MV-4-11 (cell line): ENCODE measurements at places on chromosomes 11 and 22.

- DNase-seq, result no peak
Observed at GRCh38 chr11:126357055-126357962, 1.8 kb downstream of the ST3GAL4 start.

DNA sequence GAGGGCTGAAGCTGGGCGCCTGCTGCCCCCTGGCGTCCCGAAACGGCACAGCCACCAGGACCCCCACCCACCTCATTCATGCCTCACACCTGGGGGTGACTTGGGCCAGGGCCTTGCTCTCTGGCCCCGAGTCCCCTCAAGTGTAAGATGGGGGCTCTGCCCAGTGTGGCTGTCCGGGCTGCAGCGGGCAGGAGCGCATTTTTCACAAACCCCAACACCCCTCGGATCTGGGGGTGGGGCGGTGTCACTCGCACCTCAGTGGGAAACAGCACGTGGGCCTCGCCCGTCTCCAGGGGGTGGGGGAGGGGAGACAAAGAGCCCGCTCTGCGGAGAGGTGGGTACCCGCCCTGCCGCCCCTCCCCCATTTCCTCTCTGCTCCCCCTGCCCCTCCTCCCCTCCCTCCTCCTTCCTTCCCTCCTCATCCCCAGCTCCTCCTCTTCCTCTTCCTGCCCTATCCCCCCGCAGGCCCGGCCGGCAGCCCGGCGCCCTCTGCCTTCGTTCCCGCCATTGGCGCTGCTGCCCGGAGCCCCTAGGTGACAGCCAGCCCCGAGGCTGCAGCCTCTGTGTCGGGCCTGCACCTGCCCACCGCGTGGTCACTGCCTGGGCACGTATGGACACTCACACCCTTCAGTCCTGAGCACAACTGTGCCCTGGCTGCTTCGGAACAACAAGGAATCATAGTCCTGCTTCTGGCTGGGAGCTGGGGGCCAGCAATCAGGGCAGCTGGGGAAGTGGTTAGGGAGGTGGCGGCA, 6.8 kb upstream of the CDKN1C start:
- peak; percentile 61 for DNase-seq

DNA sequence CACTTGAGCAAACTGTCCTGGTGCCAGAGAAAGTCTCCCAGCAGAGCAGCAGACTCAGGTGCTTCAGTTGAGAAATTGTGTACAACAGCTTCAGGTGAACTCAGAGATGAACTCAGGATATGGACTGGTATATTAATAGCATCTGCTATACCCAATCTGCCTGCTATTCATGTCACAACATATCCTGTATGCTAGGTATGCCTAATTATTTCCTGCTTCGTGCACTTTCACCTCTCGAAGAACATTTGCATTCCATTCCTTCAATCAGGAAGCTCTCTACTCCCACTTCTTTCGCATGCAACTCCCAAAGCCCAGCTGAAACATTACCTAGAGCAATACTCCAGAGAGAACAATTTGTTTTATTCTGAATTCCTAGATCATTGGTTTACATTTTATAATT, 207.7 kb downstream of the KCNA4 start:
- no peak for DNase-seq

- no peak for DNase-seq
Observed at GRCh38 chr22:25903294-25903693, 161.3 kb downstream of the MYO18B start.

DNA sequence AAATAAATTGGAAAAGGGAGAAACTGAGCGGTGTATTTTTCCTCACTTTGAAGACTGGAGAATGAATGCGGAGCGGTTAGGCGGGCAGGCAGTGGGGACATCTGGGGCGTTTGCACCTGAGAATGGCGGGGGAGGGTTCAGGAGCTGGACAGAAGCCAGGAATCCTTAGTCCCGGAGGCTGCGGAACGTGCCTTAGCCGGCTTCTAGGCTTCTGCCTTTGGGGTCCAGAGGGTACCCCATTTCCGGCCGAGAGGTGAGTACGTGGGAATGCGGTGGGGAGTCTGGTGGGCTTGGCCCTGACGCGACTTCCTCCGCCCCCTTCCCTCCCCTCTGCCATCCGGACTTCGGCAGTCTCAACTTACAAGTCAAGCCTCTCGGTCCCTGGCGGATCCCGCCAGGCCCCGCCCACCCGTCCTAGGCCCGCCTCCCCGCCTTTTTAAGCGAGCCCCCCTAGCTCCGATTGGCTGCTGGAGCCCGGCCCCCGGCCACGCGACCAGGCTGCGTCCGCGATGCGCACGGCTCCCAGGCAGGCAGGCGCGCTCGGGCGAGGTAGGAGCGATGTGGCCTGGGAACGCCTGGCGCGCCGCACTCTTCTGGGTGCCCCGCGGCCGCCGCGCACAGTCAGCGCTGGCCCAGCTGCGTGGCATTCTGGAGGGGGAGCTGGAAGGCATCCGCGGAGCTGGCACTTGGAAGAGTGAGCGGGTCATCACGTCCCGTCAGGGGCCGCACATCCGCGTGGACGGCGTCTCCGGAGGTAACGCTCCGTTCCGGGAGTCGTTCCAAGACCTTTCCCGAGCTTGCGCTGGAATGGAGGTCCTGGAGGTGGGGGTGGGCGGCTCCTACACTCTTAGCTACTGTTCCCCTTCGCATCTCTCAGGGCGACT, at the start of gene GCAT:
Gene GCAT (plus strand): TSS at position 525 of the 884 bp plus-strand sequence. CDS start 34 bp downstream, at position 559.
- DNase-seq, result peak; percentile 89

GRCh38 chr22:46748908-46749675, 11.0 kb upstream of the CERK start:
- DNase-seq, result peak; percentile 48

GRCh38 chr11:2071748-2072385, 67.3 kb downstream of the IGF2 start:
- DNase-seq, result no peak
